ENCODE measurements at places on chromosomes 16 and 17. TPM values are rescaled to one million over a fixed set of nuclear protein-coding genes. Genes with fewer than 3 reads are reported as not detected.

The NOMO2 gene
- 153 TPM for total RNA-seq

The DNASE1L2 gene
- 0.97 TPM for total RNA-seq

The TBC1D3H gene
- not detected for total RNA-seq

The CLEC3A gene
- total RNA-seq, result not detected

The KCTD19 gene
- not detected for total RNA-seq

The DOC2B gene
- total RNA-seq, result not detected

The PRAC2 gene
- total RNA-seq, result not detected

The EVPLL gene
- not detected for total RNA-seq

The CCL1 gene
- total RNA-seq, result not detected

The GLP2R gene
- total RNA-seq, result not detected

The TMEM107 gene
- total RNA-seq, result 24.8 TPM

The NPIPA8 gene
- not detected for total RNA-seq

The DHRS7C gene
- not detected for total RNA-seq

The PCGF2 gene
- 5.5 TPM for total RNA-seq

The MT1A gene
- total RNA-seq, result not detected

The NTN3 gene
- not detected for total RNA-seq

The EXOC3L1 gene
- 29.9 TPM for total RNA-seq

The ECI1 gene
- total RNA-seq, result 45.7 TPM

The UTS2R gene
- not detected for total RNA-seq

The KCNAB3 gene
- total RNA-seq, result 0.32 TPM

The ZNF750 gene
- total RNA-seq, result under 0.01 TPM

The ALOX12B gene
- total RNA-seq, result not detected

The OR2C1 gene
- not detected for total RNA-seq

The NKD1 gene
- under 0.01 TPM for total RNA-seq

The COPZ2 gene
- 9.3 TPM for total RNA-seq

The LPCAT2 gene
- total RNA-seq, result 29.6 TPM

The TBC1D16 gene
- total RNA-seq, result 32.5 TPM

The TEX14 gene
- under 0.01 TPM for total RNA-seq

The VMO1 gene
- 1.7 TPM for total RNA-seq

The CCDC144A gene
- 5.5 TPM for total RNA-seq

The MT1M gene
- total RNA-seq, result not detected

The COL1A1 gene
- 50.0 TPM for total RNA-seq

The LDHD gene
- 1.4 TPM for total RNA-seq

The HEATR9 gene
- total RNA-seq, result not detected

The CASKIN2 gene
- total RNA-seq, result 7.0 TPM

The CYGB gene
- total RNA-seq, result 0.46 TPM

The PSMB10 gene
- 85.9 TPM for total RNA-seq

The GAS2L2 gene
- not detected for total RNA-seq

The PKMYT1 gene
- total RNA-seq, result 8.1 TPM

The RND2 gene
- total RNA-seq, result under 0.01 TPM

The CCL13 gene
- total RNA-seq, result not detected

The RAMP2 gene
- 5.2 TPM for total RNA-seq

The TBX6 gene
- under 0.01 TPM for total RNA-seq

The ZFPM1 gene
- total RNA-seq, result 0.97 TPM

The DBF4B gene
- total RNA-seq, result 7.3 TPM

The SLC35G6 gene
- not detected for total RNA-seq

The TMED6 gene
- total RNA-seq, result not detected

The WNT9B gene
- not detected for total RNA-seq
